ENCODE measurements at places on chromosomes 2 and 18.

GRCh38 chr2:222142027-222142426 is 156.8 kb downstream of the PAX3 start:
- DNase-seq = no peak

- peak; percentile 75 for DNase-seq
Observed at GRCh38 chr18:58996131-58996641, 131.5 kb downstream of the ZNF532 start.

- no peak for DNase-seq
Observed at GRCh38 chr18:3748086-3748485, 298.1 kb downstream of the TGIF1 start.

- DNase-seq = no peak
Observed at GRCh38 chr2:62200868-62201267, 5.0 kb downstream of the B3GNT2 start.
